ENCODE measurements at places on chromosomes 4 and X. TPM values are rescaled to one million over a fixed set of nuclear protein-coding genes. Genes with fewer than 3 reads are reported as not detected.

ASB12 gene
- 0.48 TPM for total RNA-seq

HSFX2 gene
- not detected for total RNA-seq

CCSER1 gene
- 1.7 TPM for total RNA-seq

- no peak for DNase-seq
Measured at GRCh38 chr4:14169460-14169859, 541.9 kb upstream of the BOD1L1 start.

DNA sequence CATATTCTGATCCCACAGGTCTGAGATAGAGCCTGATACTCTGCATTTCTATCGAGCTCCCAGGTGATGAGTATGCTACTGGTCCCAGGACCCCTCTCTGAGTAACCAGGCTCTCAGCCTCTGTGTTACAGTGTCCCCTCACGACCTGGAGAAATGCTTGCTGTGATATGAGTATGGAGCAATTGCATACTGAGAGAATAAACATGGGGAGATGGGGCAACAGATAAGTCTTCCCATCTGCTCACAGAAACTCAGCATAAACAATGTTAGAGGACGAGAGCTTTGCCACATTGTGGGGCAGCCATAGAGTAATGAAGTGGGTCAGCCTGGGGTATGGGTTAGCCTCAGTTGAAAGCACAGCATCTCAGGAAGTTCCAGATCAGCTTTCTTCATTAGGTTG, 82.6 kb upstream of the HS3ST1 start:
- no peak for DNase-seq

GRCh38 chr4:128388352-128388630, 100.7 kb upstream of the PGRMC2 start:
- DNase-seq, result no peak

- no peak for DNase-seq
Measured at GRCh38 chr4:99144070-99144469, at the start of gene ADH4. Gene ADH4, minus strand, starts transcription at chr4:99144297. Its CDS starts 75 bp downstream, at chr4:99144222.

CSAG2 gene
- 0.35 TPM for total RNA-seq

DNA sequence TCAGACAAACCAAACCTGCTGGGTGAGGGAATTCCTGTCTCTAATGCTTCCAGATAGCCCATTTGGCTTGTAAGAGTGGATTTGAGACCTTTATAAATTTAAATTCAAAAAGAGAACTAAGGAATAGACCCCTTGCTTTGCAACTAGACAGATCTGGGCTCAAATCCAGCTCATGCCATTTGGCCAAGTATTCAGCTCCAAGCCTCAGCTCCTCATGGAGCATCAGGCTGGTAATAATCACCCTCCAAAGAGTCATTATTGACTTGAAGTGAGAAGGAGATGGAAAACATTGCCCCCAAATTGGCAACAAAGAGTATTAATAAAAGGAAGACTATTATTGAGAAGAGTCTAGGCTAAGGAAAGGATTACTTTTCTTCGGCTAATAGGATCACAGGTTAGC, 134.7 kb downstream of the PDE5A start:
- DNase-seq, result no peak

GRCh38 chr4:140672416-140672815, 83.8 kb downstream of the TBC1D9 start:
- DNase-seq, result no peak

CXCL6 gene
- 0.46 TPM for total RNA-seq

DNA sequence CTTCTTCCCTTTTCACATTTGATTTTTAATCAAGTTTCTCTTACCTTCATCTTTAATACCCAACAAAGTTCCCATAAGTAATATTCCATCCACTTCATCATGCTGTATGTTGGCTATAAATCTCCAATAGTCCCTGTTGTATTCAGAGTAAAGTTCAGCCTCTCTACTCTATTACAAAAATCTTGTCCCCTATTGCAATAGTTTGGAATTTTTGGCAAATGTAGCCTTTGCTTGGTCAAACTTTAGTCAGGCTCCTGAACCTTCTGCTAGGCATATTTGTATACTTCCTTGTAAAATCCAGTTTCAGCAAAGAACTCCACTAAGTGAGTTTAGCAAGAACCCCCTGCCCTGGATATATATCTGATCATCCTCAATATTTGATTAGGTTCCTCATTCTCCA, 54.0 kb upstream of the PACRGL start:
- DNase-seq, result no peak

DNA sequence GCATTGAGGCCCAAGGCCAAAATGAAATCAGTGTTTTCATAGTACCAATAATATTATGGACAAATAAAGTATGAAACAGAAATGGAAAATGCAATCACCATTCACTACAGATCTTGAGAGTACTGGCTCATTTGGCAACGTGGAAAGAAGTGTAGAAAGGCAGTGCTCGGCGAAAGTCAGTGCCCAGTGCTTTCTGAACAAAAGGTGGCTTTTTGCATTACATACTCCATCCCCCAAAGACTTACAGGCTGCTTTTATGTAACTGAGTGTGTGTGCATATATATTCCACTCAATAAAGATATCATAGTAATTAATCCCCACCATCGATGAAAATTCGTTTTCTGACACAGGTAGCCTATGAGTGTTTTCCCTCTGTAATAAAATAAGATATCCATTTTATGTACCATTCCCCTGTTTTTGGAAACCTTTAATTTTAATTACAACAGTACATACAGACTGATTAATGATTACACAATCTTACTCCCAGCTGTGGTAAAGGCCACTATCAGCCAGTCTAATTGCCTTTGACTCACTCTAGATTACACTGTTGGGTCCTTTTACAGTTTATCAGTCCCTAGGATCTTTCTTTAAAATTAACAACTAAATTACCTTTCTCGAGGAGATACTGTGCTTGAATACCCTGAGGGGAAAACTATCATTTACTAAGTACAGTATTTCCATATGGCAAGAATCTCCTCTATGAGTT, 65.9 kb downstream of the MAD2L1 start:
- DNase-seq, result no peak

ARHGAP36 gene
- not detected for total RNA-seq

- DNase-seq, result no peak
Measured at GRCh38 chr4:6322761-6323566, 53.3 kb downstream of the WFS1 start.

UGT2B15 gene
- total RNA-seq, result not detected

TCEAL5 gene
- 4.2 TPM for total RNA-seq

- no peak for DNase-seq
Measured at GRCh38 chrX:100721328-100721727, 10.6 kb downstream of the SYTL4 start.

- peak; percentile 53 for DNase-seq
Measured at GRCh38 chrX:153321381-153322124, at the start of gene PNMA6F. Gene PNMA6F, minus strand, starts transcription at chrX:153321767. Its CDS starts 1,093 bp downstream, at chrX:153320674.

DNA sequence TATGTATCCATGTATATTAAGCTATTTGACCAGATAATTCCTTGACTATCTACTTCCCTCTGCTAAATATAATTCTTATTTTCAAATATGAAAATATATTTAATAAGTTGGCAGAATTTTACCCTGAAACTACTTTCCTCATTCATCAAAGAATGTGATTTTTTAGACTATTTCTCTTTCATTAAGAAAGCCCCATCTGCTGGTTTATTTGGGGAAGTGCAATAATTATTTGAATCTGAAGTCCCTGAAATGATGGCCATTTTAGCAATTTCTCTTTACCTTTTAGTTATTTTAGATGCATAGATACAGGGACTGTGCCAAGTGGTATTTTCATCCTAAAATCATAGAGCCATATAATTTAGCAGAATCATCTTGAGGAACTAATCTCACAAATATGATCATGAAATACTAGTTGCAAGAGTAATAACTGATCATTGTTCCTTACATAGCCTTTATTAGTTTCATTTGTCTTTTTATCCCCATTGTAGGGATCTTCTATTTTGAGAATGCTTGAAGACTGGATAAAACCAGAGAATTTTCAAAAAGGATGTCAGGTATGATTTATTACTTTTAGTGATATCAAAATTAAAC, 39.0 kb downstream of the ENPEP start:
- DNase-seq, result no peak

DNA sequence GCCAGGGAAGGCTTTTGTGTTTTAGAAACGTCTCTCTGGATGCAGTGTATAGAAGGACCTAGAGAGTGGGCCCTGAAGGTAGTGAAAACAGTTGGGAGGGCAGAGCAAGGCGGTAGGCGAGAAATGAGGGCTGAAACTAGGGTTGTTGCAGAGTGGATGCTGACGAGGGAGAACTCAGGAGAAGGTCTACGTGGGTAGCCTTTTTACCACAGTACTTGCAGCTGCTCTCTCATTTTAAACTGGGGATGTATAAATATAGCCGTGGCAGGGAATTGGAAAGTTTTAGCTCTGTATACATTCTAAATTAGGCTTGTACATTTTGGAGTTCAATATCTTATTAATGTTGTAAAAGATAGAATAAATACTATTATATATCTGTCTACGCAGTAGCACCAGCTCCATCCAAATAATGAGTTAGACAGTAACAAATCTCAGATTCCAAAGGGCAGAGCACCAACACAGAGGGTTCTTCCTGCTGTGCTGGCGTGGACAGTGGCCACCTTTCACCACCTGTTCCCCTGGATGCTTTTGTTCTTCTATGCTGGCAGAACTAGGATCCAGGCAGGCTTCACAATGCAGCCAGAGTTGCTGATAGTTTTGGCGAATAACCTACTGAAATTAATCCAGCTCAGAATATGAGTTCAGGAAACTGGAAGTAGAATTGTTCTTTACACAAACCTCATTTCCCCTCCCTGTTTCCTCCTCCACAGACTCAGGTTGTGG, 31.7 kb downstream of the CCNG2 start:
- no peak for DNase-seq

- no peak for DNase-seq
Measured at GRCh38 chr4:141647966-141648365, 11.6 kb downstream of the IL15 start.

DNA sequence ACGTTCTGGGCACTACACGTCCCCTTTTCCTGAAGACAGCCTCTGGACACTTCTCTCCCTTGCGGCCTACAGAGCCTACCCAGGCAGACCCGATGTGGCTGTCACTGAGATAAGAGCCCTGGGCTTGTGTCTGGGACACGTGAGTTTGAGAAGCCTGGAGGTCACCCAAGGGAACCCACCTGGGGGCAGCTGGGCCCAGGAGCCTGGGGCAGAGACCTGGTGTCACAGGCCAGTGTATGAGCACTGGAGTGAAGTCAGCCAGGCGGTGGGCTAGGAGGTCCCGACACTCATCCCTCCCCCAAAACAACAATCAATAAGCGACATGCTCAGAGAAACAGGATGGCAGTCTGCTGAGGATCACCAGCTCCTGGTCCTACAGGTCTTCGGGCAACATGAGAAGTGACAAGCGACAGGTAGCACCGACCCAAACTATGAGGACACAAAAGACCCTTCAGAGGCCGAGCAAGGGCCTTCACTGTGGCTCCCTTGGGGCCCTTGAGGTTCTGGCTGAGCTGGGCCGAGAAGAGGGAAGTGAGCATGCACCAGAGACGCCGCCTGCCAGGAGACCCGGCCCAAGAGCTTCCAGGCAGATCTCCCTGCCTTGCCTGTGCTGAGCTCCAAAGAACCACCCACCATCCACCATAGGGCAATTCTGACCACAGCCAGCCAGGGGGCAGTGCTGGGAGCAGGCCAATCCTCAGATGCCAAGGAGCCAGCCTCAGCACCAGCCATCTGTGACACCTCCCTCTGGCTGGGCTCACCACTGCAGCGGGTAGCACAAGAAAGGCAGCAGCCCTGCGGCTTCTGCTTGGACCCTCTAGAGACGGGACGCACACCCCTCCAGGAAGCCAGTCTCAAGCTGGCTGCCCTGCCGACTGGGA, 11.0 kb upstream of the DUSP9 start:
- peak; percentile 92 for DNase-seq

DNAAF6 gene
- total RNA-seq, result not detected

DNA sequence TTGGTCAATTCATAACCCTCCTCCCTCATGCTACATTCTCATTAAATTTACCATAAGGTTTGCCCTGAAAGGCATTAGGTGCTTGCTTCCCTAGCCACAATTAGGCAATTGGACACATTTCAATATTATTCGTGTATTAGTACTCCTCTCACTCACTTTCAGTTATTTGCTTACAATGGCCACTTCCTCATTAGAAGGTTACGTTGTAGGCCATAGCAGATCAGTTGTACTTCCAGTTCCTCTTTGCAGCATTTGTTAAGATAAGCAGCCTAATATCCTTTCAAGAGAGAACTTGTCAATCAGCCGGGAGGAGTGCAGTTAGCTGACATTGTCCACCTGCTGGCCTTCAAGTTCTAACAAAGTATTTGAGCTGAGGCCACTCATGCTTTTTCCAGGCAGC, 1017.2 kb downstream of the PCDH7 start:
- DNase-seq, result no peak

DNA sequence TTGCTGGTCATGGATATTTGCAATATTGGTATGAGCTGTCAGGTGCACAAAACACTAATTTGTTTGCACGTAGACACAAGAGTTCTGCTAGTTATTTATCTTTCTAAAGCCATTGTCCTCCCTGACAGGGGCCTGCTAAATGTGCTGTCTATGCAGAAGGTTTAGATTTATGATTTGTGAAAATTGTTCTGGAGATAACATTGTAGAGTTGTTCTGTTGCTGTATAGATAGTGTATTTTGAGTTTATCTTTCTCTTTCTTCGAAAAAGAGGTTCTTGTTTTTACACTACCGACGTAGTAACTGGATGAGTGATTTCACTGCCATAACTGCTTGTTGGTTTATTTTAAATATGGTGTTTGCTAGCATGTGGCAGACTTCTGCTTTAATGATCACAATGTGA, 28.5 kb upstream of the FGG start:
- no peak for DNase-seq

GRCh38 chr4:12507868-12508481, 976.2 kb downstream of the RAB28 start:
- DNase-seq, result no peak

MUC7 gene
- total RNA-seq, result not detected

UVSSA gene
- 43.0 TPM for total RNA-seq

DNA sequence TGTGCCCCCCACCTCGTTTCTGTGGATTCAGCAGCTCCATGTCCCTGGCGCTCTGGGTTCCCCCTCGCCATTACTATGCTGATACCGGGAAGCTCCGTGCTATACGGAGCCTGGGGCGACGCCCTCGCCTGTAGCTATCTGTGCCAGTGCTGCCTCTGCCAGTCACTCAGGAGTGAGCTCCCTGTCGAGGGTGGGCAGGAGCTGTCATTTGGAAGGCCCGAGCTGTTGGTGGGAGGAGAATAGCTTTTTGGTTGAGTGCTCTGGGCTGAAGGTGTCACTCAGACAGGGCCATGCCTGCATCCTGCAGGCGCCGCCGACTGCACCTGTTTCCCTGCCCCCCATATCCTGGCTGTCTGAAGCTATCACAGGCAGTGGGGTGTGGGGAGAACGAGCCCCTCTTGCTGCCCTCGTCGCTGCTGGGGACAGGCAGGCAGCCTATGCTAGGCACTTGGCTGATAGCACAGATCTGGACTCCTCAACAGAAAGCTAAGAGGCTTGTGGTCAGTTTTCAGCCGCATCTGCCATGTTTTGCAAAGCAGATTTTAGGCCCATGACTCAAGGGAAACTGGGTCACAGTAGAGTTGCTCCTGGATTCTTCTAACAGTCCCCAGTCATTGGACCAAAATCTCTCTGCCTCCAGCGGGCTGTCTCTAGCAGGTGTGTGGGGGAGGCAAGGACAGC, 31.8 kb downstream of the CPLX1 start:
- DNase-seq, result no peak

PABPC1L2A gene
- not detected for total RNA-seq

DNA sequence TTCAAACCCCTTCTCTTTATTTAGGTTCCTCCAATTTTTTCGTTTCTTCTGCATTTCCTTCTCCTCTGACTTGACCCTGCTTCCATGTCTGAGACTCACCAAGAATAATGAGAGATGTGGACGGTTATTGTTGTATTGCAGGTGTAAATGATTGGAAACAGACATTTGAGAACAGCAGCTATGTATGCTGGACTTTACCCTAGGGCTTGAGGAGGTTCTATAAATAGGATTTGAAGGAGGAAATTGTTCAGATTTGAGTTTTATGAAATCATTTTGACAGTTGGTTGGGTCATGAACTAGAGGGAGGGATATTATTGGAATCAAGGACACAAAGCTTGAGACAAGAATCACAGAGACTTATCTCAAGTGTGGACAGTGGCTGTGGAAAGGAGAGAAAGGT, 614.6 kb upstream of the CPEB2 start:
- no peak for DNase-seq
